ENCODE measurements at places on chromosomes 1 and 21.

GRCh38 chr1:36859926-36860325, 174.4 kb downstream of the GRIK3 start:
- DNase-seq: no peak

GRCh38 chr1:24949331-24949881, 19.3 kb upstream of the RUNX3 start:
- DNase-seq: no peak

- no peak for DNase-seq
Observed at GRCh38 chr1:162905174-162906158, 44.5 kb upstream of the CCDC190 start.

GRCh38 chr1:71350805-71351204, 270.0 kb upstream of the ZRANB2 start:
- DNase-seq: no peak

DNA sequence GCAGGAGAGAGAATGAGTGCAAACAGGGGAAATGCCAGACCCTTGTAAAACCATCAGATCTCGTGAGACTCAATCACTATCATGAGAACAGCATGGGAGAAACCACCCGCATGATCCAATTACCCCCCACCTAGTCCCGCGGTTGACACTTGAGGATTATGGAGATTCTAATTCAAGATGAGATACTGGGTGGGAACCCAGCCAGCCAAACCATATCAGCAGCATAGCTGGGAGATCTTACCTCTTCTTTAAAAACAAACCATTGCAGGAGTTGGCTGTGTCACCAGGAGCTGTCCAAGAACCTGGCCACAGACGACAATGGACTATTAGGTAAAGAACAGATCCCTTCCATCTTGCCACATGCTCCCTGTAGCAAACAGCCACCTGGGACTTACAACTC, 422.7 kb downstream of the MATN1 start:
- DNase-seq: no peak

GRCh38 chr1:61013946-61014667, 68.3 kb upstream of the NFIA start:
- no peak for DNase-seq

- no peak for DNase-seq
Observed at GRCh38 chr1:54736685-54737084, 21.0 kb downstream of the TTC4 start.

GRCh38 chr1:31977385-31978131, 36.1 kb upstream of the KHDRBS1 start:
- no peak for DNase-seq
